ENCODE measurements at places on chromosomes 6 and 20. TPM values are rescaled to one million over a fixed set of nuclear protein-coding genes. Genes with fewer than 3 reads are reported as not detected.
A peak's percentile ranks its signal among the peaks of the same experiment; 100 is the strongest.

GRCh38 chr6:32774426-32774825 is 11.1 kb upstream of the HLA-DQB2 start:
- H3K36me3 ChIP-seq = no peaks in the 10 kb centered on the region
- no peak overlapping the region for H3K27ac ChIP-seq
- H3K4me1 ChIP-seq = no peaks in the 10 kb centered on the region
- no peak for DNase-seq
- H3K27me3 ChIP-seq = no peaks in the 10 kb centered on the region
- no peak overlapping the region for H3K4me3 ChIP-seq

- peaks cover 100% of the 10 kb centered on the region for H3K36me3 ChIP-seq
- no peaks in the 10 kb centered on the region for H3K4me1 ChIP-seq
- no peak overlapping the region for H3K4me3 ChIP-seq
- H3K27me3 ChIP-seq = no peaks in the 10 kb centered on the region
Measured at GRCh38 chr20:58994390-58995159, 12.5 kb downstream of the CTSZ start.

GRCh38 chr20:36871640-36872570 is 4.0 kb upstream of the TLDC2 start:
- H3K4me1 ChIP-seq = no peaks in the 10 kb centered on the region
- H3K27me3 ChIP-seq = no peaks in the 10 kb centered on the region
- no peaks in the 10 kb centered on the region for H3K36me3 ChIP-seq
- H3K27ac ChIP-seq = no peak overlapping the region
- no peak for DNase-seq

- H3K36me3 ChIP-seq = no peaks in the 10 kb centered on the region
- H3K27me3 ChIP-seq = no peaks in the 10 kb centered on the region
- H3K4me3 ChIP-seq = no peak overlapping the region
- DNase-seq = no peak
- H3K27ac ChIP-seq = peak overlapping the region; percentile 30
Measured at GRCh38 chr6:39669973-39670342, 55.2 kb downstream of the KIF6 start.

GRCh38 chr20:4272225-4272624 is 256.9 kb upstream of the RNF24 start:
- no peak for DNase-seq
- H3K27me3 ChIP-seq = no peaks in the 10 kb centered on the region
- H3K27ac ChIP-seq = no peak overlapping the region
- H3K4me1 ChIP-seq = no peaks in the 10 kb centered on the region

DNA sequence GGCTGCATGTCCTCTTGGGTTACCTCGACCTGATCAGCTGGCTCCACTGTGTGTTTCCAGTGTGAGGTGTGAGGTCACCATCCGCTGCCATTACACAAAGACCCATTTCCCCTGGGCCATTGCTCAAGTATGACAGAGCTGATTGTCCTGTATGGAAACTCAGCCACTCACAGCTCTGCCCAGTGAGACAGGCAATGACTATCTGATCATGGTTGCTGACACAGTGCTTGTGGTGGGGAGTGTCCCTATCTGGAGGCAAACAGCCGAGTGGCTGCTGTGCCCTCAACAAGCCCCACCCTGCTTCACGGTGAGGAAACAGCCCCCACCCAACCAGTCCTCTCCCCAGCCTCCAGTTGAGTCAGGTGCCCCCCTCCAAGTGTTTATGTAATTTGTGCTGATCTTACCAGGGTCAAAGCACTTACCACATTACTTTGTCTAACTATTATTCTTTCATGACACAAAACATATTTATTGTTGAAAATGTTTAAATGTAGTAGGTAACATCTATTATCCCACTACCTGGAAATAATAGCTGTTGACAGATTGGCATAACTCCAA is 11.7 kb upstream of the MAPK13 start:
- peak; percentile 68 for DNase-seq
- no peak overlapping the region for H3K4me3 ChIP-seq
- H3K4me1 ChIP-seq = peaks cover 7% of the 10 kb centered on the region
- peaks cover 20% of the 10 kb centered on the region for H3K36me3 ChIP-seq

GRCh38 chr6:13180538-13180937 is 147.8 kb downstream of the TBC1D7 start:
- H3K27me3 ChIP-seq = no peaks in the 10 kb centered on the region
- no peaks in the 10 kb centered on the region for H3K36me3 ChIP-seq

DNA sequence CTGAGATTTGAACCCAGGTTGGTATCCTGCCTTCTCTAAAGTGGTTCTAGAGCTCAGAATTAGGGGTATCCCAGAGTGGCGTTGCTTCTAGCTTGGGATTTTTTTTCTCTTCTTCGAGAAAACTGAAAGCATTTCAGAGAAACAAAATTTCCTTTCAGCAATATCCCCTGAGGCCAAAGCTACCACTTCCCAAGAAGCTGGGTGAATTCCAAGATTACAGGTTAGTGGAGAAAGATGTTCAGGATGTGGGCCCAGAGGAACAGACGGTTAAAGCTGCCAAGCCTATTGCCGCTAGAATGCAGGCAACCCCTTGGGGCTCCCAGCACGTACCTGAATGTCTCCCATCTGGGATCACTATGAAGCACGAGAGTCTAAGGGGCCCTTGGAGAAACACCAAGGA is 134.1 kb downstream of the FOXO3 start:
- DNase-seq = no peak
- H3K27ac ChIP-seq = no peak overlapping the region
- H3K4me1 ChIP-seq = peaks cover under 1% of the 10 kb centered on the region
- H3K4me3 ChIP-seq = no peak overlapping the region

TPD52L1 gene
- 74.9 TPM for total RNA-seq

C20orf141 gene
- total RNA-seq = not detected

RUNX2 gene
- 4.3 TPM for total RNA-seq

FRK gene
- total RNA-seq = 0.55 TPM

CD93 gene
- 20.8 TPM for total RNA-seq

COX4I2 gene
- not detected for total RNA-seq

DHX35 gene
- 17.8 TPM for total RNA-seq

EYS gene
- not detected for total RNA-seq
